ENCODE measurements at places on chromosomes 1 and 21.

DNA sequence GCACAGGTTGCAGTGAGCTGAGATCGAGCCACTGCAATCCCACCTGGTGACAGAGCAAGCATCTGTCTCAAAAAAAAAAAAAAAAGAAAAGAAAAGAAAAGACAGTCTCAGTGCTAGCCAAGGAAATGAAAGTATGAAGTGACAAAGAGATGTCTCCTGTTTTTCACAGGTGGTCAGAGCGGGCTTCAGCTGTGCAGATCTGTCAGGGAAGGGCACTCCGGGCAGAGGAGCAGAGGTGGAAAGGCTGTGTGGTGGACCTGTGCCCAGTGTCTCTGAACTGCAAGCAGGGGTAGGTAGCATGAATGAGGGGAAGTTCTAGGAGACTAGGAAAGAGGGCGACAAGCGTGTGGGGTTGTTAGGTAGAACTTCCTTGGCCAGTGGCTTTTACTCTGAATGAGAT lies 67.5 kb downstream of the CD247 start:
- DNase-seq = no peak

DNA sequence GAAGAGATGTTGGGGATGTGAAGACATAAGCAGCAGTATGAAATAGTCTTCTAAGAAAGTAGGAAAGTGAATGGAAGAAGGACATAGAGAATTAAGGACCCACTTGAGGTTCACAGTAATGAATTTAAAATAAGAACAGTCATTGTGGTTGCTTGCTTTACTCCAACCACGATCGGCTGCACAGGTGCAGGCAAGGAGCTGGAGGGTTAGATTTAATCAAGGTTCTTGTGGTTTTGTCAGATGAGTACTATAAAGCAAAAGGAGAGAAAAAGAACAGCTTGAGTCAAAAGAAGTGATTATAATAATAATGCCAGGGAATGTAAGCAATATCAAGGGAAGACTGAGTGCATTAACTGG lies 46.1 kb upstream of the RBM34 start:
- peak; percentile 17 for DNase-seq

- no peak for DNase-seq
Measured at GRCh38 chr1:18041685-18042355, 65.8 kb upstream of the IGSF21 start.

GRCh38 chr21:44710294-44710665 lies 1.1 kb downstream of the TSPEAR start:
- no peak for DNase-seq

- peak; percentile 52 for DNase-seq
Measured at GRCh38 chr1:11858968-11859871, 475 bp upstream of the NPPB start.

DNA sequence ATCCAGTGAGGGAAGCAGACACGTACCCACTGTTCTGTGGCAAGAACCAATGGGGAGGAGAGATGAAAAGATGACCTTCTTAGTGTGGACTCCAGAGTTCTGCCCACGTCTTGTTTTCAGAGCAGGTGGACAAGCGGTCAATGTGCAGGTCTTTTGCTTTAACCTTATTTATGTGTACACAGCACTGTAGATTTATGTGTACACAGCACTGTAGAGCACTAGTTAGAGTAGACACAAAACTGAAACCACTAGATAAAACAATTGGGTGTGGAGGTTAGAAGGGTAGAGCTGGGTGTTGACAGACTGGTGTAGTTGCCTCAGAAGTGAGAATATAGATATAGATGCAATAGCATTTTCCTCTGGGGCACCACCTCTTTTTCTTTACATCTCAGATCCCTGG lies 150.0 kb downstream of the MAGI3 start:
- no peak for DNase-seq

DNA sequence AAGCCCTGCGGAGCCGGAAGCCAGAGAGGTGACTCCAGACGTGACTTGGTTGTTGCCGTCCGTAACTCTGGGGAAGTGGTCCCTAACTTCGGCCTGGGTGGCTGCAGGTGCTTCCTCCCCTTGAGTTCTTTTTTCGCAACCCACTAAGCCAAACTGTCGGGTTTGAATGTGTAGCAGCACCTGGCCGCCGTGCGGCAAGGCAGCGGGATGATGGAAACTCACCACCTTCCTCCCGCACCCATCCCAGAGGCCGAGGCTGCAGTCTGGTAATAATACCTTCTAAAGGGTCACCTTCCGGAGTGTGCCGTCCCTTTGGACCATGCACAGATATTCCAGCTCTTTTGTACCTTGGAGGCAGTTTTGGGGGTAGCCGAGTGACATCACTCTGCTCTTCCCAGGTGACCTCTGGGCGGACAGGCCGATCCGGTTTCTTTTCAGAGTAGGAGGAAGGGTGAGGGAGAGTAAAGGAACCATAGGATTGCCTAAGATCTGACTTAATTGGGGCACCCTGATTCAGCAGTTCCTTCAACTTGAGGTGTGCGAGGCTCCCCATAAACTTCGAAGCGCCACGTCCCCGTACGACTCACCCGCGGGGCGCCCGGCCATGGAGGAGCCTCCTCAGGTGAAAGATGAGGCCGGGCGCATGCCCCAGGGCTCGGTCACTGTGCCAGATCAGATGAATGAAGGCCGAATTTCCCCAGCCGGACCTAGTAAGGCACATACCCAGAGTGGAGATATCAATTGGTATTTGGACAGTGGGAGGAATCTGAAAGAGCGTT lies 1.0 kb downstream of the KCNK1 start:
- no peak for DNase-seq

- DNase-seq = peak; percentile 18
Measured at GRCh38 chr1:239952348-239953308, 139.1 kb upstream of the FMN2 start.

GRCh38 chr21:31503939-31504338 lies 155.6 kb upstream of the SOD1 start:
- DNase-seq = no peak

DNA sequence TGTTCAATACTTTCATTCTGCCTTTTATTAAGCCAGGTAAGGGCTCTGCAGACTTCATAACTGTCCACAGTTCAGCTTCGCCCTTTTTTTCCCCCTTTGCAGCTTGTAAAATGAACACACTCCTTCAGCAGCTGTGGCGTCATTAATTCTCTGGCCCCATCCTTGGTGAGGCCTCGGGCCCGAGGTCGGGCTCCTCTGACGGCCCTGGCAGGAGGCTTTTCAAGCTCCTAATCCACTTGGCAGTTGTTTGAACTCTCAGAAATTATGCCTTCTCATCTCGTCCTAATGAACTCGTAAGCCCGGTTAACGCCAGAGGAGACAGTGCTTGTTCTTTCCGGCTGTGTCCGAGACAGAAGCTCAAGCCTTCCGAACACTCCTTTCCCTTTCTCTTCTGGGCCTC lies 18.1 kb upstream of the EPHA8 start:
- no peak for DNase-seq

DNA sequence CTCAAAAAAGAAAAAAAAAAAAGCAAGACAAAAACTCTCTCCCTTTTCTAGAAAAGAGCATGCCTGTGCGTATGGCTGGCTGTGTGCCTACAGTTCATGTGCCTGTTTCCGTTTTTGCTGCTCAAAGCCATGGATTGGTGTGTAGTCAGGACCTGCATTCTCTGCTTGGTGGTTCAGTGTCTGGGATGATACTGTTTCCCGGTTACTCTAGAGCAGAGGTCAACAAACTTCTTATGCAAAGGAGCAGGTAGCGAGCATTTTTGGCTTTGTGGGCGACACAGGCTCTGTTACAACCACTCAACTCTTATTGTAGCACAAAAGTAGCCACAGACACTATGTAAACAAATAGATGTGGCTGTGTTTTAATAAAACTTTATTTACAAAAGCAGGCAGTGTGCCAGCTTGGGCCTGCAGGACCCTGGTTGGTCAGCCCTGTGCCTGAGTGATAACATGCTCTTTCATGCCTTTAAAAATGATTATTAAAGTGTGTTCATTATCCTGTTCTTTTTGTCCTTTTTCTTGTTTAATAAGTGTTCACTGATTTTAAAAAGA lies 524.2 kb downstream of the KIF26B start:
- DNase-seq = no peak

GRCh38 chr21:44051462-44051941 lies 39.4 kb downstream of the TRAPPC10 start:
- DNase-seq = no peak

- no peak for DNase-seq
Measured at GRCh38 chr1:73639494-73639893, 558.5 kb downstream of the LRRIQ3 start.

- DNase-seq = peak; percentile 68
Measured at GRCh38 chr21:43362321-43362791, 64.6 kb downstream of the SIK1 start.

- no peak for DNase-seq
Measured at GRCh38 chr1:40316595-40317393, at the start of gene COL9A2. Gene COL9A2 (minus strand): TSS chr1:40317286. CDS start chr1:40317197, 89 bp downstream.

- no peak for DNase-seq
Measured at GRCh38 chr1:53708687-53709086, 30.3 kb downstream of the GLIS1 start.

DNA sequence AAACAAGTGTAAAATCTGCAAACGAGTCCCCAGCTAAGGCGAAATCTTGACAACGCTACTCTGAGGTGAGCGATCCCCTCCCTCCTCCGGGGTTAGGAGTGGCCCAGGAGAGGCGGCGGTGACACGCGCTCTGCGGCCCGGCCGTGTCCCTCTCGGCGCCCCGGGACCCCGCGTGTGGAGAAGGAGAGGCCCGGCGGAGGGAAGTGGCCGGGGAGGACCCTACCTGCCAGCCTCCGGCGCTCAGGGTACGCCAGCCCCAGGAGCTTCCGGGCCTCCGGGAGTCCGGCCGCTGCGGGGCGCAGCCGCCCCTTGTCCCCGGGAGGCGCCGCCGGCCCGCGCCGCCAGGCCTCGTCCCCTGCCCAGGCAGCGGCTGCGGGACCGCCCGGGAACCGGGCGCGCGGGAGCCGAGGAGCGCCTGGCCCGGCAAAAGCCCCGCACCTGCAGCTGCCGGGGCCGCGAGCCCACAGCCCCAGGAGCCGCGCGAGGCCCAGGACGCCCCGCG lies 543 bp downstream of the ABCB10 start:
- peak; percentile 14 for DNase-seq

- DNase-seq = no peak
Measured at GRCh38 chr1:48920851-48921250, 144.2 kb upstream of the BEND5 start.

DNA sequence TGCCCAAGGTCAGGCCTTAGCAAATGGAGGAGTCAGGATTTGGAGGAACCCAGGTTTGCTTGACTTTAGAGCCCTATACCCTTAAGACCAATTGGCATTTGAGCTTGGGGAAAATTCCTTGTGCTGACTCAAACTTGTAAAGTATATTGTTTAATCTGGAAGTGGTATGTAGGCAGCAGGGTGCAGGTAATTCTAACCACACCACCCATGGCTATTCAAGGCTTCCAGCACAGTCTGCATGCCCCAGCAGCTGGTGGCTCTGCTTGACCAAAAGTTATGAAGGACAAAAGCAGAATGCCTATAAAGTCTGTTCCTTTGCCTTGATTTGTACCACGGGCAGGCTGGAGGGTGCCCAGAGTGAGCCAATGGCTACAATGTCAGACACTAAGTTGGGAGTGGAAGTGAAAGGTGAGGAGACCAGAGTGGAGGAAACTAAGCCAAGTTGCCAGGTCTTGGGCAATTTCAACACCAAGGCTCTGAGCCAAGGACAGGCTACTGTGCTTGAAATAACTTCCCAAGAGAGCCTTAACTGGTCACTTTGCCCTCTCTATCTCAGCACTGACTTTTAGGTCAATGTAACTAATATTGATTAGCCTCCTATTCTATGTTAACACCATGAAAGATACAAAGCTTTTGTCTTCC lies 4.7 kb upstream of the G0S2 start:
- no peak for DNase-seq

DNA sequence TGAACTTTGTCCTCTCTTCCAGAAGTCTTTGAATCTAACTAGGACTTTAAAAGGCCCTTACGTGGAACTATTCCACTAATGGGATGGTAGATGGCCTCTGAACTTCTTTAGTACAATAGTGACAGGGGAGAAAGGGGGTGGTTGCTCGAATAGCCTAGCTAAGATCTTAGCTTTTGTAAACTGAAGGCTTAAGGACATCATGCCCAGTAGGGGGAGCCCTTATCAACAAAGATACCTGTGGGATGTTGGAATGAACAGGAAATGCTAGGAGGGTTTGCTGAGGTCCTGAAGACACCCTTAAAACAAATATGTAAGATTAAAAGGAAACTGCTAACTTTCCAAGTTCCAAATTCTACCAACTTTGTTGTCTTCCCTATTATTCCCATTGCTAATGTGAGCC lies 33.2 kb downstream of the NHLH2 start:
- DNase-seq = peak; percentile 75

- no peak for DNase-seq
Measured at GRCh38 chr1:56070601-56071000, 508.8 kb downstream of the PLPP3 start.

- DNase-seq = peak; percentile 57
Measured at GRCh38 chr1:84345220-84345619, 43.7 kb downstream of the SAMD13 start.

DNA sequence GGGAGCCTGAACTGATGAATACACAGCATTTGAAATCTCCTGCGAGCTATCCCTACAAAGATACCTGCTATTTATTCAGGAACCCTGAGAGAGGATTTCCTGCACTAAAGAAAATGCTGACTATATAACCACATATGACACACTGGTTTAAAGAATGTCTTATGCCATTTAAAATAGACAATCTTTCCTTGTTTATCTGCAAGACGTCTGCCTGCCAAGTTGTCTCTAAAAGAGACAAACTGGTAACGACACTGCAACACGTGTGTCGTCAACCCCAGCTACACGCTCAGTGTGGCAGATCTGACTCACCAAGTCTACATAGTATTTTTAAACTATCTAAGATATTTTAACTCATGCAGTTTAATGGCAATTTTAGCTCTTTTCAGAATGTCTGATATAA lies 42.7 kb downstream of the APP start:
- DNase-seq = peak; percentile 65

DNA sequence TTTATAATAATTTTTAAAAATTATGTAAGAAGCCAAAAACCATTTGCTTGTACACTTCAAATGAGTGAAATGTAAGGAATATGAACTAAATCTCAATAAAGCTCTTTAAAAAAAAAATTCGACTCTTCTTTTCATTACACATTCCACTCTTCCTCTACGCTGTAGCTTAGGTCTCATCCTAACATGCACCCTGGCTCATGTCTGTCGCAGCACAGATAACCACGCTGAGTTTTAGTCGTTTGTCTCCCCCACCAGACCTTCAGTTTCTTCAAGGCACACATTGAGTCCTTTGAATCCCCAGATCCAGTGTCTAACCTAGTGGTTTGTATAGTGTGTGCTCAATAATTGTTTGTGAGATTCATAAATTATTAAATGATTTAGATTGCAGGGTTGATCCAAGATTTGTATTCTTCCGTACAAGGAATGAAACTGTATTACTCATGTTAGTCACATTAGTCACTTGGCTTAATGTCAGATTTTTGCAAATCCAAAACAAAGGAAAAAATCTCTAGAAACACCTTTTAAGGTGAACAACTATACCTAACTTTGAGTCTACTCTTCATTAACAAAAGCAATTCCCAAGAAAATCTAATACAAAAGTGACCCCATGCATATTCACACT lies 57.3 kb downstream of the SLC25A24 start:
- DNase-seq = peak; percentile 42

- peak; percentile 32 for DNase-seq
Measured at GRCh38 chr1:53315456-53316423, 12.1 kb downstream of the LRP8 start.

GRCh38 chr1:68181165-68181556 lies 51.2 kb downstream of the WLS start:
- DNase-seq = no peak

- peak; percentile 85 for DNase-seq
Measured at GRCh38 chr1:37892151-37893047, 33.0 kb upstream of the MTF1 start.

All from iris pigment epithelial cell (primary cell).